ACHN (cell line): ENCODE measurements at places on chromosomes 5 and 9.
A peak's percentile ranks its signal among the peaks of the same experiment; 100 is the strongest.

DNA sequence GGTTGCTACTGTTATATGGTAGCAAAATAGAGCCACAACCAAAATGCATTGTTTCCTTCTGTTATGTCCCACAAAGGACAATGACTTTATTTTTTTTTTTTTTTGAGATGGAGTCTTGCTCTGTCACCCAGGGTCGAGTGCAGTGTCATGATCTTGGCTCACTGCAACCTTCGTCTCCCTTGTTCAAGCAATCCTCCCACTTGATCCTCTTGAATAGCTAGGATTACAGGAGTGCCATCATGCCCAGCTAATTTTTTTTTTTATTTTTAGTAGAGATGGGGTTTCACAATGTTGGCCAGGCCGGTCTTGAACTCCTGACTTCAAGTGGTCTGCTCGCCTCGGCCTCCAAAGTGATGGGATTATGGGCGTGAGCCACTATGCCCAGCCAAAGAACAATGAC is 527.7 kb upstream of the SGCD start:
- DNase-seq, result no peak

DNA sequence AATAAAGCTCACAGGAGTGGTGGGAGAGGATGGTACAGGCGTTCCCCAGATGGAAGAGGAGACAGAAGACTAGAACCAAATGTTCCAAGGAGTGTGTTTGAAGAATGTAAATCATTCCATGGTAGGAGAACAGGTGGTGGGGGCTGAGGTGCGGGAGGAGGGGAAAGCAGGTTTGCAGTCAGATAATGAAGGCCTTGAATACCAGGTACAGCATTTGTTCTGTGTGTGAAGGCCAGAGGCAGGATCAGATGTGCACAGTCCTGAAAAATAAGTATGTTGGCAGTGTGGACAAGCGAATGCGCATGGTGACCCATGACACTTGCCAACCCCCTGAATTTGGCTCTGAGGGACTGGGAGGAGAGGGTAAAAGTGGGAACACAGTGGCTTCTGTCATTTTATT is 59.9 kb upstream of the ALDH1B1 start:
- no peak for DNase-seq

DNA sequence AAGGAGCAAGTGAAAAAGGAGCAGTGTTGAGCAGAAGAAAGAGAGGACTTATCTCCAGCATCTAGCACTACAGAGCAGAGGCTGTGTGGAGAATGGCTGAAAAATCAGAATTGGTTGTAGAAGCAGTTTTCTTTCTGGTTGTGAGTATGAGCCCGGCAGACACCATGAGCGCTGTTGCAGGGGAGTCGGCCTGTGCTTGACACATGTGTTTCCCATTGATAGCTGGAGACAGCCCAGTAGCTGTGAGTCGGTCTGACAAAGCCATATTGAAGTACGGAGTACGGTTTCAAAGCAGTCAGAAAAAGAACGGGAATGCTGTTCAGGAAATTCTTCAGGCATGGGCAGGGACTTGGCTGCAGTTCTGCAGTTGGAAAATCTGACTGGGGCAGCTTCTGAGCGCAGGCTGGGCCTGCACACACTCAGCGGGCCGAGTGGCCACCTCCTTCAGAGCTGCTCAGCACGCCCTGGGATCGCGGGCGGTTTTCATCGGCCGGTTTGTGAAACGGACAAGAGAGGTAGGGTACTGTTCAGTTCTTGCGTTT is at the start of gene SGCD:
TSS of gene SGCD (plus strand) at position 447 of the 542 bp plus-strand sequence.
- no peak for DNase-seq

DNA sequence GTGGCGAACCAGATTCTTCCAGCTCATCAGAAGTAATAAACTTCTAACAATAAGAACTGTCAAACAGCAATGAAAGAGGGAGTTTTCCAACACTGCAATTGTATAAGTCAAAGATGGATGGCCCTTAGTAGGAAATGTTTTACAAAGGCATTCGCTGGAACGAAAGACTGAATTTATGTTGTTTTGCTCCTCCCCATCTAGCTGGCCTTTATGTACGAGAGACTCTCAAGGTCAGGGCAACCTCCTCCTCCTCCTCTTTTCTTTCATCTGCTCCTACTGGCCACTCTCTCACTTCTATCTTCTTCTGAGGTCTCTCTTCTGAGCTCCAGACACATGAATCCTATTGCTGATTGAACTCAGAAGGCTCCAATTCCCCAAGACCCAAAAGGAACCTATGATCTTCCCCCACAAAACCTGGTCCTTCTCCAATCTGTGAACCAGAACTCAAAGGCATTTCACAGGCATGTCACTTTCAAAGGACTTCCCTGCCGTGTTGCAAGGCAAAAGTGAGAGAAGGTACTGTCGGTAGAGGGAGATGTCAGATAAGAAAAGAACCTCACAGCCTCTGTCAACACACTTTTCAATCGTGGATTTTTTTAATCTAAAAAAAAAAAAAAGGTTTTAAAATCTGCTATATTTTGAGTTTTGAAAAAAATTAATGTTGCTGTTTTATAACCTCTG is 28.5 kb upstream of the PUM3 start:
- peak; percentile 46 for DNase-seq

DNA sequence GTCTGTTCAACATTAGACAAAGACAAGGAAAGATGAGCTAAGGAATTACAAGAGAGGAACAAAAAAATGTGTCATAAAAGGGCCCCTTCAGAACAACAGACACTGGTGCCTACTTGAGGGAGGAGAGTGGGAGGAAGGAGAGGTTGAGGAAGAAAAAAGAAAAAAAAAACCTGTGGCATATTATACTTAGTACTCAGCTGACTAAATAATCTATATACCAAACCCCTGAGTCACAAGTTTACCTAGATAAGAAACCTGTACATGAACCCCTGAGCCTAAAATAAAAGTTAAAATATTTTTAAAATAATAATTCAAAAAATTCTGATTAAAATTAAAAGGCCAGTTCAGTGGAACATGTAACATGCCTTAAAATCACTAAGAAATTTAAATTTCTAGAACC is 107.3 kb downstream of the MTREX start:
- no peak for DNase-seq

DNA sequence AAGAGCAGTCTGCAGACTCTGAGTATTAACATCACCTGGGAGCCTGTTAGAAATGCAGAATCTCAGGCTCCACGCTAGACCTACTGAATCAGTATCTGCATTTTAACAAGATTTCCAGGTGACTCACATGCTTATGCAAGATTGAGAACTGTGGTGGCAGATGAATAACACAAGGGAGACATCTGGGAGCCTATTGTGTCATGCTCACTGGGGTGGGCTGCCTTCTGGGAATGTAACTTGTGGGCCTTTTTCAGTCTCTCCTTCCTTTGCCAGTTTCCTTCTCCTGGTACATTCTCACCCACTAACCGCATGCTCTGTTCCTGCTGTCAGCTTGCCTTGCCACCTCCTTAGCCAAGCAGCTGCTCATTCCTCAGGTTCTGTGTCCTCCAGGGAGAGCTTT is 176.6 kb upstream of the C9orf72 start:
- no peak for DNase-seq

DNA sequence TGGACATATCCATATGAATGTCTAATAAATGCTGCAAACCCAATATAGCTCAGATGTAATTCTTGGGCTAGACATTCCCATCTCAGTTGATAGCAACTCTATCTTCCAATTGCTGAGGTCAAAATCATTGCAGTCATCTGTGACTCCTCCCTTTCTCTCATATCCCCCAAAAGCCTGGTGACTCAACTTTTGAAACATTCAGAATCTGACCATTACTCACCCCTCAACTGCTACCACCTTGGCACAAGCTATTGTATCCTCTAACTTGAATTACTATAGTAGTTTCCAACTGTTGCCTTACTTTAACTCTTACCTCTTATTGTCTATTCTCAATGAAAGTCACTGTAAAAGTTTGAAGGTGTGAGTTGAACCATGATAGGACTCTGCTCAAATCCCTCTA is 600.1 kb upstream of the RGMB start:
- no peak for DNase-seq

GRCh38 chr9:128625391-128626146 is 31.1 kb downstream of the DYNC2I2 start:
- DNase-seq, result no peak

DNA sequence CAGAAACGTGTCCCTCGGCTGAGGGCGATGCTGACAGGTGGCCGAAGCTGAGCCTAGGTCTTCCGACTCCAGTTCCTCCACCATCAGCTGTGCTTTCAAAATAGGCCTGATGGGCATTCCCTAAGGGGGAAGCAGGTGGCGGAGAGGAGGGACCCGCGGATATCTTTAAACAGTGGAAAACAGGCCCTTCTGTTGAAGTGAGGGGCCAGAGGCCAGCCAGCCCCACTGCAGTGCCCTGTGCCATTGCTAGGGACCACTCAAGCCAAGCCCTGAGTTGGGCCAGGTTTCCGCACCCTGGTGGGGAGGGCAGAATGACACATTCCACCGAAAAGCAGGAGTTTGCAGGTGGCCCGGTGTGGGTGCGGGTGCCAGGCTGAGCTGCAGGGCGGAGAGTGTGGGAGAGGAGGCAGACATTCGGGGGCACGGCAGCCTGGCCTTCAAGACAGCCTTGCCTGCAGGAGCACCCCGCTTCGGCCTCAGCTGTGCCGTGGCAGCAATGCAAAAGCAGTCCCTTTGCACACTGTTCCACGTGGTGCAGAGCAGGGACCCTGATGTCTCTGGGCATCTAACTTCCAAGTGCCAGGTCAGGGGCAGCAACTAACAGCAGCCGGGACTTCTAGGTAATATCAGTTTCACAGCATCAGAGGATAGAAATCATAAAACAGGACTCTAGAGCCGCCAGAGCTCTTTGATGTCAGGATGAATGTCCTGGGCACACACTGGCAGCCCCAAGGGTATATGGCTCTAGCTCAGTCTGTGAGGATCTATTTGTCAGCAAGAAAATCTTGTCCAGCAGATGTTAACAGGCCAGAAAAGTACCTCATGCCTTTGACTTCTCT is 17.2 kb downstream of the HNRNPH1 start:
- no peak for DNase-seq

DNA sequence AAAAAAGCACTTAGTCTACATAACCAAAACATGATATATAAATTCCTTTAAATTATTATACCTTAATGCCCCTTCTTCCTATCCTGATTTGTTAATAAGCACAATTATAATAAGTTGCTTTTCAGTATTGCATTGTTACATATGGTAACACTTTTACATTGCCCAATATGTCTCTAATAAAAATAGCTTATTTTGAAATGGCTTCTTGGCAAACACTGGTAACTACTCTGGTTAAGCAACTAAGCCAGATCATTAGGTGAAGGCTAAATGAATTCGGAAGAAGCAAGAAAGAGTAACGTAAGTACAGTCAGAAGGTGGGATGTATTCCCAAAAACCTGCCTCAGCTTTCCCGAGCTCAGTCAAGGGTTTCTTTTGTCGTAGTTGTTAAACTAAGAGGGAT is 85.3 kb downstream of the TTC39B start:
- no peak for DNase-seq

GRCh38 chr9:73348471-73348870 is 196.8 kb downstream of the ANXA1 start:
- DNase-seq, result no peak

DNA sequence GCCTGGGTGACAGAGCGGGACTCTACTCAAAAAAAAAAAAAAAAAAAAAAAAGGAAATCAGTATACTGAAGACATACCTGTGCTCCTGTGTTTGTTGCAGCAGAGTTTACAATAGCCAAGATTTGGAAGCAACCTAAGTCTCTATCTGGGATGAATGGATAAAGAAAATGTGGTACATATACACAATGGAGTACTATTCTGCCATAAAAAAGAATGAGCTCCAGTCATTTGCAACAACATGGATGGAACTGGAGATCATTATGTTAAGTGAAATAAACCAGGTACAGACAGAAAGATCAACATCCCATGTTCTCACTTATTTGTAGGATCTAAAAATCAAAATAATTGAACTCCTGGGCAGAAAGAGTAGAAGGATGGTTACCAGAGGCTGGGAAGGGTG is 22.9 kb downstream of the ADAM19 start:
- DNase-seq, result no peak

GRCh38 chr9:101995231-101995630 is 256.8 kb upstream of the GRIN3A start:
- DNase-seq, result peak; percentile 36

- DNase-seq, result peak; percentile 33
Observed at GRCh38 chr5:116573702-116574366, 789 bp downstream of the SEMA6A start.

- DNase-seq, result no peak
Observed at GRCh38 chr9:87944682-87945081, 26.9 kb downstream of the SPATA31C1 start.

- DNase-seq, result no peak
Observed at GRCh38 chr5:35442885-35443639, 174.6 kb upstream of the SPEF2 start.

GRCh38 chr9:87651431-87651830 is 74.5 kb upstream of the CTSL start:
- DNase-seq, result no peak

- peak; percentile 45 for DNase-seq
Observed at GRCh38 chr9:90331826-90332575, 310.6 kb downstream of the DIRAS2 start.

DNA sequence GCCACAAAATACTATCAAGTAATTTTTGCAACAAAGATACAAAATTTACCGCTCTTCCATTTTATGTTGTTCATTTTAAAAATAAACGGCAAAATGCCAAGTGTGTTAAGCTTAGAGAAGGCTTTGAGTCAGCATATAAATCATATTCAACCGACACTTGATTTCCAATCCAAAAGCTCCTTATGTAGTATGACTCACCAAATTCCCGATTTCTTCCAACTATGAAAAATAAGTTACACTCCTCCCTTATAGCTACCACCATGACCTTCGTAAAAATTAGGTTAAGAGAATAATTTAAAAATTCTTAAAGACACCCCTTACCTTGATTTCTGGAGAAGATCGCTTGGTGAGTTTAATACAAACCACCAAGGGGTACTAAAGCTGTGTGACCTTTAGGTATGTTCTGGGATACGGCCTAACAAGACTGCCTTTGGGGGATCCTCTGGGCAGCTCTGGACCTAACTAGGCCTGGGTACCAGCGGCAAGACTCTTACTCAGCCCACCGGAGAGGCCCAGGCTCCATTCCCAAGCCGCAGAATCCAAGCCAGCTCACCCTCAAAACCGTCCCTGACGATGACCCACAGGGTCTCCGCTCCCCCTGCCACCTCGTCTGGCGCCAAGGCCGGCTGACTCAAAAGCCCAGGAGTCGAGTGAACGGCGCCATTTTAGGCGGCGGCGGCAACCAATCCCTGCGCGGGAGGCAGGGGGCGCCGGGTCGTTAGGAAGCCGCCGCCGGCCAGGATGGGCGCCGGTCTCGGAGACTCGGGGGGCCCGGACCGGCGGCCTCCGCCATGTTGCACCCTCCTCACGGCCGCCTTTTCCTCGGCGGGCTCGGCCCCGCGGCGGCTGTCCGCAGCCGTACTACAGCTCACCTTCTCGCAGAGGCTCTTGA is 739 bp downstream of the PPP2CA start:
- peak; percentile 64 for DNase-seq

DNA sequence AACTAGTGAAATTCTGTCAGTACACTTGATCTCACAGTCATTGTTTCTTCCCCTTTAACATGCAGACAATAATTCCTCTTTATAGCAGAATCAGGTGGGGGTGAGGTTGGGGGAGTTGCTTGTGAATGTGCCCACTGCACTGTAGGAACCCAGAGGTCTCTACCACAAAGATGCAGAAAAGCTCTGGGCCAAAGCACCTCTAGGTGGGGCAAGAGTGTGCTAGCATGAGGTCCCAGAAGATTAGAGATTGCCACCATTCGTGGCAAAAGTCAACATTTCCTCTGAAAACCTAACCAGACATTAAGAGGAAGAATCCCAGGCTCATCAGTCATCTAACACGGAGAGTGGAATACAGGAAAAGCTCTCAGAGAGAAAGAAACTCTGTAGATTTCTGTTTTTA is 74.5 kb downstream of the PTCD2 start:
- DNase-seq, result peak; percentile 15
